ENCODE measurements at places on chromosomes 16 and 17. TPM values are rescaled to one million over a fixed set of nuclear protein-coding genes. Genes with fewer than 3 reads are reported as not detected.
A peak's percentile ranks its signal among the peaks of the same experiment; 100 is the strongest.

DNA sequence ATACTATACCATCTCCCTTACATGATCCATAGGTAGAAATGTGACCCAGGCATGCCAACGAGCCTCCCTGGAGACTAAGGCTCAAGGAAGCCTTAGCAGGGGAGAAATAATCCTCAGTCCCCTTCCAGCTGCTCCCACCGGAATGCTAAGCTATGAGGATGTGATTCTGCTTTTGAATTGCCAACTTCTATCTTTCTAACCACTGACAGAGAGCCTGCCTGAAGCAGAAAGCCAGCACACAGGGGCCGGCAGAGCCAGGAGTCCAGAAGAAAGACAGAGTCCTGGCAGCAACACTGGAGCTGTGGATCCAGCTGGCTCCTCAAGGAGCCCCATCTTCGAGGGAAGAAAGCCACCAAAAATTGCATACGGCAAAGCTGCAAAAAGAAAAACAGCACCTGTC is 579.6 kb upstream of the CDH5 start:
- H3K4me1 ChIP-seq = no peaks in the 10 kb centered on the region
- no peak overlapping the region for H3K27ac ChIP-seq
- no peak overlapping the region for H3K4me3 ChIP-seq
- H3K27me3 ChIP-seq = peaks cover 2% of the 10 kb centered on the region

DNA sequence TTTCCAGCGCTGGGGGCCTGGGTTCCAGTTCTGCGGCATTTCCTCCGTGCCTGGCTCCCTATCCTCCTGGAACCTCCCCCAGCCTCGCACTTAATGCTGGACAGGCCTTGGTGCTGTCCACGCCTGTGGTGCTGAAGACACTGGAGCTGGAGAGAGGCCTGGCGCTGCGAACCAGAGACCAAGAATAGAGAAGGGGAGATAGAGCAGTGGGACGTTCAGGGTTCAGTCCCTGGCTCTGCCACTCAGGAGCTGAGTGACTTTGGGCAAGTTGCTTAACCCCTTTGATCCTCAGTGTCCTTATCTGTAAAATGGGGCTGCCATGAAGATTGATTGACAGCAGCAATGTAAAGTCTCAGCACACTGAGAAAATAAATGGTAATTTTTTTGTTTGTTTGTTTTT is 11.9 kb downstream of the SBK1 start:
- peak; percentile 52 for DNase-seq
- H3K27ac ChIP-seq = no peak overlapping the region
- H3K27me3 ChIP-seq = no peaks in the 10 kb centered on the region

GRCh38 chr16:56286809-56287208 is 95.5 kb downstream of the GNAO1 start:
- H3K27me3 ChIP-seq = no peaks in the 10 kb centered on the region
- H3K36me3 ChIP-seq = no peaks in the 10 kb centered on the region
- no peak overlapping the region for H3K4me3 ChIP-seq
- H3K27ac ChIP-seq = no peak overlapping the region
- DNase-seq = no peak
- peaks cover 3% of the 10 kb centered on the region for H3K4me1 ChIP-seq

GRCh38 chr17:18946536-18946935 is 5.4 kb upstream of the SLC5A10 start:
- no peak overlapping the region for H3K4me3 ChIP-seq
- no peak overlapping the region for H3K27ac ChIP-seq
- H3K27me3 ChIP-seq = no peaks in the 10 kb centered on the region
- DNase-seq = no peak
- no peaks in the 10 kb centered on the region for H3K36me3 ChIP-seq

GRCh38 chr17:43534909-43535308 is 11.2 kb downstream of the ETV4 start:
- peaks cover 7% of the 10 kb centered on the region for H3K4me1 ChIP-seq
- DNase-seq = no peak
- H3K27ac ChIP-seq = no peak overlapping the region
- H3K27me3 ChIP-seq = no peaks in the 10 kb centered on the region
- no peaks in the 10 kb centered on the region for H3K36me3 ChIP-seq

DNA sequence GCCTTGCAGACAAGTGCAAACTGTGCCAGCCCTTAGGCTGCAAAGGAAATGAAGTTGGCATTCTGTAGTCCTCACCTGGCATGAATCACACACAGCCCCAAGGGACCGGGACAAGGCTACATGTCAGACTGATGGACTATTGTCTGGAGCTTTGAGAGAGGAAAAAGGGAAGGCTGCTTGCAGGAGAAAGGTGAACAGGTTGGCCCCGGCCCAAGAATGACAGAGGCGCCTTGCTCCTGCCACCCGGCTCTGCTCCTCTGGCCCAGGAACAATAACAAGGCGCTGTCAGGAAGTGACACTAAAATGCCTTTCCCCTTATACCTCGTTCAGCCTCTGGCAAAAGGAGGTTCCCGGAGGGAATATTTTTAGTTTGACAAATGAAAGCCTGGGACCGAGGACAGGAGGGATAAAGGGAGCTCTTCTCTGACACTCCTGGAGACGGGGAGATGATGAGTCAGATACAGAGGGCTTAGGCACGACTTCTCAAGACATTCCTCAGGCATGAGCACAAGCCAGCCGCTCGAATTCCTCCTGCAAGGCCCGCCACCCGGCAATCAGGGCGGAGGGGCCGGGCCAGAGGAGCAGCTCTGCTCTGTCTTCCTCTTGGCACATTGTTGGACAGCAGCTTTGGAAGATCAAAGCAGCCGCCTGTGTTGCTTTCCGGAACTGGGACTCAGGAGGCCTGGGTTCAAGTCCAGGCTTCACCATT is 105.8 kb downstream of the NOG start:
- H3K27me3 ChIP-seq = peaks cover 5% of the 10 kb centered on the region
- no peak for DNase-seq
- peaks cover 1% of the 10 kb centered on the region for H3K4me1 ChIP-seq

- no peaks in the 10 kb centered on the region for H3K36me3 ChIP-seq
- H3K4me3 ChIP-seq = no peak overlapping the region
- no peak overlapping the region for H3K27ac ChIP-seq
These were observed 51.5 kb downstream of the GSG1L start for GRCh38 chr16:28011971-28012445.

- no peaks in the 10 kb centered on the region for H3K27me3 ChIP-seq
- no peak overlapping the region for H3K27ac ChIP-seq
- H3K4me1 ChIP-seq = no peaks in the 10 kb centered on the region
- no peak overlapping the region for H3K4me3 ChIP-seq
These were observed 465.7 kb downstream of the HAPSTR1 start for GRCh38 chr16:9556949-9557665.

GRCh38 chr17:73657473-73658116 is 13.3 kb upstream of the SDK2 start:
- DNase-seq = peak; percentile 48
- H3K36me3 ChIP-seq = no peaks in the 10 kb centered on the region
- H3K27me3 ChIP-seq = no peaks in the 10 kb centered on the region
- H3K27ac ChIP-seq = no peak overlapping the region
- H3K4me1 ChIP-seq = no peaks in the 10 kb centered on the region

GRCh38 chr17:18041776-18042175 is 2.6 kb downstream of the GID4 start:
- H3K4me1 ChIP-seq = peaks cover 42% of the 10 kb centered on the region
- no peak for DNase-seq
- H3K27me3 ChIP-seq = no peaks in the 10 kb centered on the region
- no peak overlapping the region for H3K27ac ChIP-seq
- peaks cover 9% of the 10 kb centered on the region for H3K36me3 ChIP-seq

GRCh38 chr17:68197091-68197996 is 50.5 kb upstream of the AMZ2 start:
- peak overlapping the region; percentile 57 for H3K4me3 ChIP-seq
- peak; percentile 58 for DNase-seq
- H3K27ac ChIP-seq = no peak overlapping the region
- H3K4me1 ChIP-seq = peaks cover 25% of the 10 kb centered on the region
- peaks cover 29% of the 10 kb centered on the region for H3K27me3 ChIP-seq
- no peaks in the 10 kb centered on the region for H3K36me3 ChIP-seq

DNA sequence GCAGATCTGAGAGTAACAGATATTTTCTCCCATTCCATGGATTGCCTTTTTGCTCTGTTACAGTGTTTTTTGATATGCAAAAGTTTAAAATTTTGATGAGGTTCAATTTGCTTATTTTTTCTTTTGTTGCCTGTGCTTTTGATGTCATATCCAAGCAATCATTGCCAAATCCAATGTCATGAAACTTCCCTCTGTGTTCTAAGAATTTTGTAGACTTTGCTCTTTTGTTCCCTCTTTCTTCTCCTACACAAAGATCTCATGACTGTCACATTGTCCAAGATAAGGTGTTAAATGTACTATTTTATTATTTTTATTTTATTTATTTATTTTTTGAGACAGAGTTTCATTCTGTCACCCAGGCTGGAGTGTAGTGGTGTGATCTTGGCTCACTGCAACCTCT is 18.9 kb upstream of the KCNH6 start:
- H3K4me1 ChIP-seq = no peaks in the 10 kb centered on the region
- H3K27ac ChIP-seq = no peak overlapping the region
- H3K4me3 ChIP-seq = no peak overlapping the region
- DNase-seq = no peak
- no peaks in the 10 kb centered on the region for H3K36me3 ChIP-seq

GRCh38 chr17:80045703-80046102 is 9.3 kb downstream of the CCDC40 start:
- no peaks in the 10 kb centered on the region for H3K36me3 ChIP-seq
- H3K27me3 ChIP-seq = no peaks in the 10 kb centered on the region
- H3K27ac ChIP-seq = no peak overlapping the region
- H3K4me1 ChIP-seq = no peaks in the 10 kb centered on the region
- DNase-seq = no peak

DNA sequence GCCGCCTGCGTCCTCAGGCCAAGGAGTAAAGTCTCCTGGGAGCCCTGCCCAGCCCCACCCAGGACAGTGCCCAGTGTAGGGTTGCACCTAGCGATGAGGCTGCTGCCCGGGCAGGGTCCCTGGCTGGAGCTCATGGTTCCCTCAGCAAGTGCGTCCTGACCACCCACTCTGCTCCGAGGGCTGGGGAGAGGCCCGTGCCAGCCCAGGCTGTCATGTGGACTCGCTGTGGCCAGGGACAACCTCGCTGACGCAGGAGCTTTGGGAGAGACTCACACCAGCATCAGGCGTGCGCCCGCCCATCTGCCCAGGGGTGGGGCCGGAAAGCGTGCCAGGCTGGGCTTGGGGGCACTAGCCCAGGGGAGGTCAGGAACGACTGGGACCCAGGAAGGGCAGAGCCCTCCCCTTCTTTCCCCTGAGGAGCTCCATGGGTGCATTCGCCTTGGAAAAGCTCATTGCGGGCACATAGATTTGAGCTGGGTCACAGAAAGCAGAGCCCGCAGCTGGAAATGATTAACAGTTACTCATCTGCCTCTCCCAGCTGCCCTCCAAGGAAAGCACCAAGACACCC is 19.7 kb downstream of the DPEP1 start:
- H3K36me3 ChIP-seq = no peaks in the 10 kb centered on the region
- no peaks in the 10 kb centered on the region for H3K4me1 ChIP-seq
- DNase-seq = no peak
- H3K27me3 ChIP-seq = no peaks in the 10 kb centered on the region
- H3K4me3 ChIP-seq = no peak overlapping the region

DNA sequence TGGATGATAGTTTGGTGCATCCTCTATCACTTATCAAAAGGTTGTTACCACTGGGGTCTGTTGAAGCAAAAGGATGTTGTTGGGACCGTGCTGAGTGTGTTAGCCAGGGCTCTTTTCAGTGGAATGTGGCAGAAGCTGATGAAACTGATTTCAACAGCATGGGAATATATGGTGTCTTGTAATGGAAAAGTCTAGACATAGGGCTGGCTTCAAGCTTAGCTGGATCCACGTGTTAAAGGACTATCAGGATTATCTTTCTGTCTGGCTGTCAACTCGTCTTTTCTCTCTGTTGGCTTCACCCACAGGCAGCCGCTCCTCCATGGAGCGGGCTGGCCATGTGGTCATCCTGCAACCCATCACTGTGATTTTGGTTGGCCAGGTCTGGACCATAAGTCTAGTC is 8.7 kb downstream of the SNX29 start:
- no peaks in the 10 kb centered on the region for H3K36me3 ChIP-seq
- H3K4me3 ChIP-seq = no peak overlapping the region
- no peak for DNase-seq
- no peaks in the 10 kb centered on the region for H3K27me3 ChIP-seq
- no peak overlapping the region for H3K27ac ChIP-seq

SNAI3 gene
- total RNA-seq = 4.1 TPM

MYH13 gene
- total RNA-seq = not detected

TMIGD1 gene
- total RNA-seq = not detected

TBC1D3K gene
- total RNA-seq = not detected

ARHGDIG gene
- not detected for total RNA-seq

CCL8 gene
- total RNA-seq = not detected

CACNA1G gene
- total RNA-seq = not detected

PRR11 gene
- 73.6 TPM for total RNA-seq
